ENCODE measurements at places on chromosomes 4 and X. TPM values are rescaled to one million over a fixed set of nuclear protein-coding genes. Genes with fewer than 3 reads are reported as not detected.
A peak's percentile ranks its signal among the peaks of the same experiment; 100 is the strongest.

- H3K4me1 ChIP-seq, result peaks cover 16% of the 10 kb centered on the region
- DNase-seq, result no peak
- H3K4me3 ChIP-seq, result no peak overlapping the region
- H3K27ac ChIP-seq, result no peak overlapping the region
- no peaks in the 10 kb centered on the region for H3K27me3 ChIP-seq
These were observed 11.0 kb upstream of the FGG start for GRCh38 chr4:154623436-154623835.

- no peaks in the 10 kb centered on the region for H3K4me1 ChIP-seq
- H3K27me3 ChIP-seq, result no peaks in the 10 kb centered on the region
- H3K36me3 ChIP-seq, result no peaks in the 10 kb centered on the region
These were observed 76.0 kb upstream of the FAM47B start for GRCh38 chrX:34866646-34867045.

- H3K27ac ChIP-seq, result peak overlapping the region; percentile 97
- H3K36me3 ChIP-seq, result no peaks in the 10 kb centered on the region
- H3K27me3 ChIP-seq, result no peaks in the 10 kb centered on the region
- no peak overlapping the region for H3K4me3 ChIP-seq
- no peak for DNase-seq
These were observed 9.2 kb downstream of the GUCY1A1 start for GRCh38 chr4:155675709-155676429.

DNA sequence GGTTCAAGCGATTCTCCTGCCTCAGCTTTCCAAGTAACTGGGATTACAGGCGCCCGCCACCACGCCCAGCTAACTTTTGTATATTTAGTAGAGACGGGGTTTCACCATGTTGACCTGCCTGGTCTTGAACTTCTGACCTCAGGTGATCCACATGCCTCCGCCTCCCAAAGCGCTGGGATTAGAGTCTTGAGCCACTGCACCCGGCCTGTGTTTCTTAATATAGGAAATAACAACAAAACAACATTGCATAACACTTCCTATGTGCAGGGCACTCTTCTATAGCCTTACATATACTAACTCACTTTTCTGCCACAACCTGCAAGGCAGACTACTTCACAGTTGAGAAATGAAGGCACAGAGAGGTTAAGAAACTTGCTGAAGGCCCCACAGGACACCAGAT is 12.8 kb upstream of the TMEM131L start:
- H3K27me3 ChIP-seq, result no peaks in the 10 kb centered on the region
- no peak overlapping the region for H3K4me3 ChIP-seq
- DNase-seq, result no peak
- H3K36me3 ChIP-seq, result no peaks in the 10 kb centered on the region

TECRL gene
- total RNA-seq, result not detected

ARHGAP36 gene
- not detected for total RNA-seq

HEPH gene
- 84.2 TPM for total RNA-seq

GRCh38 chr4:186755550-186756519 is 32.2 kb upstream of the FAT1 start:
- DNase-seq, result no peak
- H3K4me3 ChIP-seq, result no peak overlapping the region
- H3K4me1 ChIP-seq, result no peaks in the 10 kb centered on the region

MAGEA2 gene
- not detected for total RNA-seq

CTAG1B gene
- not detected for total RNA-seq

DNA sequence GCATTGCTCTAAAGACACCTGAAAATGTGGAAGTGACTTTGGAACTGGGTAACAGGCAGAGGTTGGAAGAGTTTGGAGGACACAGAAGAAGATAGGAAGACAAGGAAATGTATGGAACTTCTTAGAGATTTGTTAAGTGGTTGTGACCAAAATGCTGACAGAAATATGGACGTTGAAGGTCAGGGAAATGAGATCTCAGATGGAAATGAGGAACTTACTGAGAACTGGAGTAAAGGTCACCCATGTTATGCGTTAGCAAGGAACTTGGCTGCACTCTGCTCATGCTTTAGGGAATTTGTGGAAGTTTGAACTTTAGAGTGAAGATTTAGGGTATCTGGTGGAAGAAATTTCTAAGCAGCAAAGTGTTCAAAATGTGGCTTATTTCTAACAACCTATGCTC is 99.4 kb downstream of the FAM13A start:
- H3K27me3 ChIP-seq, result no peaks in the 10 kb centered on the region
- no peaks in the 10 kb centered on the region for H3K36me3 ChIP-seq
- H3K27ac ChIP-seq, result no peak overlapping the region
- peaks cover under 1% of the 10 kb centered on the region for H3K4me1 ChIP-seq

Data from sigmoid colon (tissue), 7 donors.